Astrocyte (in vitro differentiated cells and primary cell): ENCODE measurements at places on chromosomes 16 and 17.

- no peak for DNase-seq
Observed at GRCh38 chr17:40090237-40091119, 9.9 kb downstream of the NR1D1 start.

- no peak for DNase-seq
Observed at GRCh38 chr17:40705584-40705983, 2.0 kb upstream of the KRT24 start.

DNA sequence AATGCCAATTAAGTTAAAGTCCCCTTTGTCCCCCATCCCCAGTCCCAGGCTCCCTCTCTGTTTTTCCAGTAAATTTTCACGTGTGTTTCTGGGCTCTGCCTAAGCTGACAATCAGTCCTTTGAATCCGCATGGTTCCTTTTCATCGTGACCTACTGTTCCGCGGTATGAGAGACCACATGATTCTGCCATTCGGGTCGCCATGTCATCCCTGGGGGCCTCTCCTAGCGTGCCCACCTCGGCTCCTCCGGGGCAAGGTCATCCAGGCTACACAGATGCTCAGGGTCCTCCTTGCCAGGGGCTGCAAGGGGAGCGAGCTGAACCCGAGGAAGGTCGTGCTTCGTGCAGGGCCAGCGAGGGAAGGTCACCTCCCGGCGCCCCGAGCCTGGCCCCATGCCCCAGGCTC, 157.6 kb downstream of the RAB11FIP4 start:
- DNase-seq: no peak

DNA sequence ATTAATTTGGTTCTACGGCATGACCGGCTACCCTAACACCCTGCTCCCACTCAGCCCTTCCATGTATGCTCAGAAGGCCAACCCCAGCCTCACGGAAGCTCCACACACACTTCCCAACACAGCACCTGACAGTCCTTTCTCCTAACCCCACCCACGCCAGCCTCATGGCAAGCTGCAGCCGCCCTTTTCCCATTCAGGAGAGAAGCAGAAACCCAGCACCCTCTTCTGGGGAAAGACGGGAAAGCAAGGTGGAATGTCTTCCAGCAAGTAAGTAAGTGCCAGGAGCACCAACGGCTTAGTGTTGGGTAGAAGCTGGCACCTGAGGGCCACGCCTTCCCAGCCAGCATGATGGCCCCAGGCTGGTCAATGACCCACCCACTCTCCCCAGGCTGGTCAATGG, 32.1 kb downstream of the ABR start:
- peak; percentile 49 for DNase-seq

DNA sequence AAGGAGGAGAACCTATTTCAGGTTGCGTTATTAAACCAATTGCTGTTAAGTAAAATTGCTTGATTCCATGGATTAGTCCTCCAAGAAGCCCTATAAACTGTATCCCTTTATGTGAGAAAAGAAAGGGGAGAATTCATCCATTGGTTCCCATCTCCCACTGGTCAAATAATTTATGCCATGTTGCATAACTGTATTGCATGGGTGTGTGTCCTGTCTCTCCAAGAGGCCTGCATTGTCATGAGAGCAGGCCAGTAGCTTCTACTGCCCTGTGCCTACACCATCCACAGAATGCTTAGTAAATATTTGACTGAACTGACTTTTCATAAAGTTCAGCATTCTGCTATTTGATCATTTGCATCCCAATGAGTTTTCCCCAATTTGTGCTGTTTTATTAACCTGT, 11.7 kb upstream of the TOB1 start:
- no peak for DNase-seq

GRCh38 chr16:25270577-25270976, 12.9 kb upstream of the ZKSCAN2 start:
- DNase-seq: no peak

DNA sequence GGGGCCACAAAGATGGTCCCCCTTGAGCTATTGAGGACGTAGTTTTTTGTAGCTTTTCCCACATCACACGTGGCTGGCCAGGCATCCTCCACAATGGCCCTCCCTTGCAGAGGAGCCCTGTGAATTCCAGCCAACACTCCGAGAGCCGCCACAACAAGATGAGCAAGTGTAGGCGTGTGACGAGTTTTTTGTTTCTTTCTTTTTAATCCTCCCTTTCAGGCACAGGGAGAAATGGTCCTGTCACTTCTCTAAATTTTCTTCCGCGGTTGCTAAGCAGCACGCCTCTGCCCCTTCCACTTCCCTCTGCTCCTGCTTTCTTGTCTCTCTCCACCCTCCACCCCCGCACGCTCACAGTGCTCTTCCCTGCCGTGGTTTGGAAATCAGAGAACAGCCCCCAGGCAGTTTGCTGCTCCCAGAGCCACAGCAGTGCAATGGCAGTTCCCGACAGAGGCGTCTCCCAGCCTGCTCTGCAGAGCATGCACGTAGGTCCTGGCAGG, 68.0 kb upstream of the MRTFB start:
- DNase-seq: peak; percentile 65

GRCh38 chr17:17321356-17322025, 18.3 kb downstream of the NT5M start:
- DNase-seq: no peak

DNA sequence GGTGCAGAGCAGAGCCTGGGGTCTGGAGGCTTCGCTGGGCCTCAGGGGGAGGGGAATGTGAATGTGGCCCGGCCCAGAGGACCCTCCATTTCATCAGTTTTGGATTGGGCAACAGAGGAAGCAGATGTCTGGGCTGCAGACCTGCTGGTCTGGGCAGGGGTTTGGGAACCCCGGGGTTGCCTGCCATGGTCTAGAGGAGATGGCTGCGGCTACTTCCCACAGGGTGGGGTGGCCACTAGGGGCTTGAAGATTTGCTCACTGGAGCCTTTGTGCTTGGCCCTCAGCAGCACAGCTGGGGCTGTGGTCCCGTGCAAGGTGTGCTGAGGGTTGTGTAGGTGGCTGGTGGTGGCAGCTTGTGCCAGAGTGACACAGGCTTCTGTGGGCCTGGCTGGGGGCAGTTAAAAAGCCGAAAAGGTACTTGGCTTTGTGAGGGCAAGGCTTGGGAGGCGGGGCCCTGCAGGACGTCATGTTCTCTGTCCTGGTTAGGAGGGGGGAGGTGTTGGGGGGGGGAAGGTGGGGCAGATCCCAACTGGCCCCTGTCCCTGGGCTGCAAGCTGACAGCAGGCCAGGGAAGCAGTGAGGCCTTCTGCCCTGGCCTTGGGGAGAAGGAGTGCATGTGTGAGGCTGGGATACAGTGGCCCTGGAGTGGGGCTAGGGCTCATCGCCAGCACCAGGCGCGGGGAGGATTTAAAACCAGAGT, 98.0 kb downstream of the KPNA2 start:
- no peak for DNase-seq

- no peak for DNase-seq
Observed at GRCh38 chr17:79001190-79002020, 8.2 kb downstream of the CANT1 start.

- no peak for DNase-seq
Observed at GRCh38 chr17:45290269-45290765, 26.5 kb downstream of the MAP3K14 start.

DNA sequence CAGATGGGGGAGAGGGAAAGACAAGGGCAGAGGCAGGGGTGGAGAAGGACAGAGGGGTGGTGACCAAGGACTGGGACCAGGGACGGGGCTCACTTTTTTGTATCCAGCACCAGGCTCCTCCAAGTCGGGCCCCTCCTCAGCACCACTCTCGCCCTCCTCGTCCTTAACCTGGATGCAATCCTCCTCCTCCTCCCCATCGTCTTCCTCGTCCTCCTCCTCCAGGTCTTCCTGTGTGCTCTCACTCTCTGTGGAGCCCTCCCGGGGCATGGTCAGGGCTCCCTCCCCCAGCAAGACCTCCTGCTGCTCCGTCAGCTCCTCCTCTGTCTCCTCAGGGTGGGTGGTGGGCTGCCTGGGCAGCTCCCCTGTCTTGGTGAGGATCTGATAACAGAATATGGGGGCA, 16.8 kb downstream of the G6PC3 start:
- DNase-seq: no peak

DNA sequence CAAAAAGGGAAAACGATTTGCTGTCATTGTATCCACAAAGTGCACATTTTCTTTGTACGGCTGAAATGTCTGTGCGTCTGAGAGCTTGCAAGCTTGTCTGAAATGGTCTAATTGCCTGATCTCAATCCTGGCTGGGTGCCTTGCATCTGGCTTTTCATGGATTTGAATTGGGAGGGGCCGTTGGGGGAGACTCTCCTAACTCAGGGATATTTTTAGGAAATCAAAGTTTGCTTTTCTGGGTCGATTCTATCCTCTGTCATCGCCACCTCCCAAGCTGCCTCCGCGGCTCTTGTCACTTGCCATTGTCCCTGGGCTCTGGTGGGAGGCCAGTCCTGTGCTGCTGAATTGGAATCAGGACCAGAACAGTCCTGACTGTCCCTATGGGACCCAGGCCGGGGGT, 33.3 kb upstream of the MGAT5B start:
- DNase-seq: no peak

- DNase-seq: no peak
Observed at GRCh38 chr16:83979441-83979840, 11.4 kb downstream of the NECAB2 start.

GRCh38 chr16:88972349-88972748, 4.7 kb downstream of the CBFA2T3 start:
- no peak for DNase-seq

DNA sequence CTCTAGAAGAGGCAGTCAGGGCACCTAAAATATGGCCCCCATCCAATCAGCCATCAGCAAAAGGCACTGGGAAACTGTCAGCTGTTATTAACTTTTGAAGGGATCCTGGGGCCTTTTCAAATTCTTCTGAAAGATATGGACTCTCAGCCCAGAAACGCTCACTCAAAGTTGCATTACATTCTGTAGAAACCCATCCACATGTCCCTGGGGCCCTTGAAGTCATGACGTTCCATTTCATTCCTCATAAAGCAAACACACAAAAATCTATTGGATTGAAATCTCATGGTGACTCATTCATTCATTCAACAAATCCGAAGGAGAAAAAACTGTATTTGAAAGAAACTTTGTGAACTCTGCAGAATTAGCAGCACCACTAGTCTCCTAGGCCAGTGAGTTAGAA, 215.3 kb downstream of the C16orf95 start:
- peak; percentile 69 for DNase-seq

- DNase-seq: no peak
Observed at GRCh38 chr16:84528322-84528721, 23.9 kb upstream of the MEAK7 start.

DNA sequence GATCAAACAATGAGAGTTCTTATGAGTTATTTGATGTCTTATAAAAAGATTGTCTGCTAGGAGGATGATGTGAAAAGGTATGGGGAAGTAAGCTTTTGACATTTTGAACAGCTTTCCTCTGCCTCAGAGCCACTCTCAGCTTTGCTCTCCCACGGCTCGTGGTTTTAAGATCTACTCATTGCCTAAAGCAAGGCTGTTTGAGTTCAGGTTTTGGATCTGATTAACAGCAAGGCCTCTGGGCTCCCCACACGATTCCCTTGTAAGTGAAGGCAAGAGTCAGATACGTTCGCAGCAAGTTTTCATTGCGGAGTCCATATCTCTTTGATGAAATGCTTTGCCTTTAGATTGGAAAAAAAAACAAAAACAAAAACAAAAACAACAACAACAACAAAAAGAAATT, 515.0 kb upstream of the SALL1 start:
- peak; percentile 31 for DNase-seq

GRCh38 chr17:16938031-16938430, 33.9 kb downstream of the TNFRSF13B start:
- DNase-seq: no peak

- DNase-seq: no peak
Observed at GRCh38 chr16:67539691-67540635, 11.3 kb downstream of the RIPOR1 start.

DNA sequence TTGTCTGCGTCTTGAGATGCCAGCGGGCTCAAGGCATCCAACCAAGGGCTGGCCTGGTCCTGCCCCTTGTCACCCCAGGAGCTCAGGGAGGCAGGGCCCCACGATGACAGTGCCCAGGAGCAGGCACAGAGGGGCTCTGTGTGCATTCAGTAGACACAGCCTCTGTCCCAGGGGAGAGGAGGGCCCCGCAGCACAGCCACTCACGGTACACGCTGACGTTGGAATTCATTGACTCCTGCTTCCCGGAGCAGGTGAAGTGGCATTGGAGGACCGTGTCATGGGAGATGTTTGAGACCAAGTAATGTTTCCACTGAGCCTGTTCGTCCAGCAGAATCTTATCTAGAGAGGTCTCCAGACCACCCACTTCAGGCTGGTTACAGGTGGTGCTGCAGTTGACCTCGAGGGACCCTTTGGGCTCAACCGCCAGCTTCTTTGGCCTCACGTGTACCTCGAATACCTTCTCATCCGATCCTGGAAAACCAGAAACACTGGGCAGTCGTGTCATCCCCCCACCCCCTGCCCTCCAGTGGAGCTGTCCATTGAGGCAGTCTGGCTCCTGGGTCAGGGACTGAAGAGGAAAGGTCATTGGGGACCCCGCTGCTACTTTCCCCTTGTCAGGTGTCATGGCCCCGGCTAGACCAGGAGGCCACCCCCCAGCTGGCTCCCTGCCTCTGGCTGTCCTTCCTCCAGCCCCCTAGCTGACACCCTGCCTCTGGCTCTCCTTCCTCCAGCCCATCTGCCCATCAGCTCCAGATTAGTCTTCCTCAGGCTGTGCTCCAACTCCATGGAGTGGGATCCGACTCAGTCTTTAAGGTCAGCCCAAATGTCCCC, 7.0 kb downstream of the PRR29 start:
- DNase-seq: no peak

DNA sequence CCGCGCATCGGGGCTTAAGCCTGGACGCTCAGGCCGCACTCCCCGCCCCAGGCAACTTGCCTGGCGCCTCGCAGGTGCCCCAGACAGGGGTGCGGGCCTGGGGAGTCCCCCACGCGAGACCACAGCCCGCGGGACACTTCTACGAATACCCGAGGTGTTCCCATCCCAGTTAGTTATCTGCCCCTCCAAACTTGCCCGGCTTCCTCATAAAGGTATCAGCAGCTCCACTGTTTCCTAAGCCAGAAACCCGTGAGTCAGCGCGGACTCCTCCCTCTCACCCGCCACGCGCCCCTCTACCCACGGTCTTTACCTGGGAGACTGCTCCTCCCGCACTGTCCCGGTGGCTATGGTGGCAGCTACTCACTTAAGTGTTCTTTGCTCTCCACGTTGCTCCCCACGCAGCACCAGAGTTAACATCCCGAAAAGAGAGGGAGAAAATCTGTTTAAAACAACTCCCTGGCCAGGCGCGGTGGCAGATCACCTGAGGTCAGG, 1.0 kb upstream of the CREBBP start:
- DNase-seq: no peak

DNA sequence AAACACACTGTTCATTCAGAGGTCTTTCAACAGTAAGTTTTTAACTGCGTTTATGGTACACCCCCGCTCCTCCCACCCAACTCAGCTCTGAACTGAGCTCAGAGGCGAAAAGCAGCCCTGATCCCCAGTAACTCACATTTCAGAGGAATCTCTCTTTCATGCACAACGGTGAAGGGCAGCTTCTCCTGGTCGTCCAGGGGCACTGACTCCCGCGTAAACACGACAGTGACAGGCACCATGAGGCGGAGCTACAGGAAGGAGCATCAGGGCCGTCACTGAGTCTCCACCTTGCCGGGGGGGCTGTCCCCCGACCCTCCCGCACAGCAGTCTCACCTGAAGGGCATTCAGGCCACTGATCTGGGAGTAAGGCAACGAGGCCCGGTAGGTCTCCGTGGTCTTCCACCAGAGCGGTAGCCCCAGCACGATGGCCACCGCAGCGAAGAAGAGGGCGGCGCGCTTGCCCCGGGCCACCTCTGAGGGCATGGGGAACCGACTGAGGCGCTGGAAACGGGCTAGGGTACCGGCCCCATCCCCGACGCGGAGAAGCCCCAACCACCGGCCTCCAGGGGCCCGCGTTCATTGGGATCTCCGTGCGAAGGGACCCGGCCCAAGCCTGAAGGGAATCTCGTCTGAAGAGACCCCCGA, 486 bp downstream of the PIGS start:
- no peak for DNase-seq
